M059J (cell line): ENCODE measurements at places on chromosomes 11 and 22. TPM values are rescaled to one million over a fixed set of nuclear protein-coding genes. Genes with fewer than 3 reads are reported as not detected.

DNA sequence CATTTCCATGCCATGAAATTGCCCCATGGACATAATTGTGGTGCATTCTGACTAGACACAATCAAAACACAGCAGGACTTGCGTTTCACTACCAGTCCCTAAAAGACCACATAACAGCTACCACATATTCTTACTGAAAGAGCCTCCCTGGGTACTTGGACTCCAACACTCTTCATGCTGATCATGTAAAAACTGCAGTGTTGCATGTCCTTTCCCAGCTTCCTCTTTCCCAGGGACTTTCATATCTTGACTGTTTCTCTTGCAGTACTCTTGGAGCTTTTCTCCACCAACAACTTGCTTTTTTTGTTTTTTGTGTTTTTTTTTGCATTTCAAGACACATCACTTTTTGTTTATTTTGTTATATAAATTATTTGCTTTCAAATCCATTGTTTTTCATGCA is 22.9 kb downstream of the MS4A6E start:
- DNase-seq = no peak

DNA sequence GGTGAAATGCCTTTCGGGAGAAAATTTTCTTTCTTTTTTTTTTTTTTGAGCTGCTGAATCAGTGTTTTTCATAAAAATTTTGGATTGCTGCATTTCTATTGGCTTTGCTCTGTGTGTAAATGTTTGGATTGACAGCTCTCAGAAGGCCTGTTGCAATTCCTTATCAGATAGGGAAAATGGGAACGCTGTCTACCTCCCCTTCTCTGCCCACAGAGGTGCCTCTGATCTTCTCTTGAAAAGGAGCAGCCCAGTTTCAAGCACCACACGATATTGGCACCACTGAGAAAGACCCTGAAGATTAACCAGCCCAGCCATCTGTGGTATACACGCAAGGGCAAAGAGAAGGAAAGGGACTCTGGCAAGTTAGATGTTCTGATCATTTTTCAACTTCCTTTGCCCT is 1272.2 kb downstream of the LRRC4C start:
- no peak for DNase-seq

DNA sequence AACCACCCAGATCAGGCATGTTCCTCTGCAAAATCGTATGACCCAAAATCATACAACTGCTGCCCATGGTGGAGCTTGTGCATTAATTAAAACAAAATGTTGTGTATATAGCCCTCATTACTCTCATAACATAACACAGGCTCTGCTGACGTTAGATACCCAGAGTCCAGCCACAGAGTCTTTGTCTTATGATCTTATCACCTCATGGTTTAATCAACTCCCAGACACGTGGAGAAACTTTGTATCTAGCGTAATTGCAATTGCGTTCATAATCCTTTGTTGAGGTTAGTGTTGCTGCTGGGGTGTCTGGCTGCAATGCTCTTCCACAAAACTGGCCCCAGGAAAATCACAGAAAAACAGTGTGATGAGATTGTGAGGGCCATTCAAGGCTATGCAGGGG is 5.0 kb upstream of the APOL1 start:
- DNase-seq = no peak

The SOX10 gene
- not detected in 2 replicates for total RNA-seq
